ENCODE measurements at places on chromosomes 6 and 20.

- DNase-seq = no peak
Observed at GRCh38 chr6:87181903-87182302, 26.5 kb downstream of the ZNF292 start.

DNA sequence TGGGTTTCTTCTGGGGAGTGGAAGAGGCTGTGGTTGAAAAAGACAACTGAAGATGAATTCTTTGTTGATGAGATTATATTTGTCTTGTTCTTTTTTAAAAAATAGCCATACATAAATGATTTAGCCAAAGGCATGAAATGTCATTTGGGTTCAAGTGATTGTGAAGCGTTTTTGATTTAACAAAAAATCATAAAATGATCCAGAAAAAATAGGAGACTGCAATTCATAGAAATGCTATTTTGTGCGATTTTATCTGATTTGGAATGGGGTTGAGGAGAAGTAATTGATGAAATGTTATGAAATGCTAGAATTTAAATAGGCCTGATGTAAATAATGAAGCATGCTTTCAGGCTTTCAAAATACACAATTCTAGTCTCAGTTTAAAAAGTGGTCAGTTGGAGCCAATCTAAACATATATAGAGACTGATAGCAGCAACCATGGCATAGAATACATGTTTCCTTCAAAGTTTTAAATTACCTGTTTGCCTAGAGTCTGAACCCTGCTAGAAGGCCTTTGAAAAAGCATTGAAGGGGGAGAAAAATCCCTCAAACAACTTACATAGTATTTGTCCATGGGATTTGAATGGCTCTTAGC lies 21.8 kb downstream of the PFDN4 start:
- DNase-seq = peak; percentile 92

DNA sequence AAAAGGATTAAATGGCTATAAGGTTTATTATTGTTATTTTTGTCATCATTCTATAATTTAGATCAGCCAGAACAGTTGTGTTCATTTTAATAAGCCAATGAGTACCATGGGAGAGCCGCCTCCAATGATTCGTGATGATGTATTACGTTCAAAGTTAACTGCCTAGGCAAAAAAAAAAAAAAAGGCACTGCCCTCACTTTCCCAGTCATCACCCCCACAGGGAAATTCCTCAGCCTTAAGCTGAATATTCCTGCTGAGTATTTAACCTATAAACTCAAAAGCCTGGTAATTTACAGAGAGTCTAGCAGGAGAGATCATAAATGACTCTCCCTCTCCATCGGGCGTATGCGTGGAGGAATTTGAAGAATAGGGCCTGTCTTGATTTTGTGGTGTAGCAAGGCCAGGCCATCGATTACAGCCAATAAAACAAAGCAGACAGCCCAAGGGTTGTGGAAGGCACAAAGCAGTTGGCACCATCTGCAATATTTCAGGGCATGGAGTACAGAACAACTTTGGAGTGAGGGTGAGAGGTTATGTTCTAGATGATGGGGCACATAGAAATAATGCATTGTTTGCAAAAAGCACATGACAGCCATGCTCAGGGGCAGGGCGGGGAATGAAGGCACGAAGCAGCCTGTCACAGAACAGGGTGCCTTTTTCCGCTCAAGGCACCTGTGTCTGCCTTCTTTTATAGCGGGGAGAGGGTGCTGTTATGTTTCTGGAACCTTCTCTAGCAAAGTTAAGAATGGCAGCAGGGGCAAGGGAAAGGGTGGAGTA lies 138.2 kb upstream of the DTNBP1 start:
- no peak for DNase-seq

DNA sequence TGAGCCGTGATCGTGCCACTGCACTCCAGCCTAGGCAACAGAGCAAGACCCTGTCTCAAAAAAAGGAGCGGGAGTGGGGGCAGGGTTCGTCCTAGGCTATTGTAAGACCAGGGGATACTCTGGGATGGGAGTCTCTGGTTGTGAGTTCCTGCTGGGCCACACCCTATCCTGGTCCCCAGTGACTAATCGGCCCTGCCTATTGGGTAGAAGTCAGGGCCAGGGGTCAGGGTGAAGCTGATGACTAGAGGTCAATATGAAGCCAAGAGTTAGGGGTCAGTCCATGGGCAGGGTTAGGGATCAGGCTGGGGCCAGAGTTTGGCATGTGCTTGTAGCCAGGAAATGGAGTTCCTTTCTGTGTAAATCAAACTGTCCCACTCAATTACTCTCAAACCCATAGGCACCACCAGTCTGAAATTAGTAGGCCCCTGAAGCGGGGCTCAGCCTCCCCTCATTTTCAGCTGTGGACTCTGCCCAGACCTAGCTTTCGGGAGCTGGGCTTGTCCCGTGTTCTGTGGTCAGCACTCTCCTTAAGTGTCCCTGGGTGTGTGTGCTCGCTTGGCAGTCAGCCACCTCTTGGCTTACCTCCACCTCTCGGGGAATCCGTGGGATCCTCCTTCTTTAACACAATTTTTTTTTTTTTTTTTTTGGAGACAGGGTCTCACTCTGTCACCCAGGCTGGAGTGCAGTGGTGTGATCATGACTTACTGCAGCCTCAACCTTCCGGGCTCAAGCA lies 1.8 kb downstream of the HSPA12B start:
- no peak for DNase-seq
